ENCODE measurements at places on chromosomes 1 and 21. TPM values are rescaled to one million over a fixed set of nuclear protein-coding genes. Genes with fewer than 3 reads are reported as not detected.

Gene PGBD5
- 8.7 TPM for total RNA-seq

Gene KIAA1614
- 0.31 TPM for total RNA-seq

Gene FCGR3A
- total RNA-seq, result not detected

Gene GNG12
- total RNA-seq, result 17.9 TPM

Gene UBXN11
- 50.5 TPM for total RNA-seq

Gene ANXA9
- total RNA-seq, result 9.5 TPM

Gene GSTM1
- 6.6 TPM for total RNA-seq

Gene DDR2
- total RNA-seq, result 54.4 TPM

Gene RNF186
- 1.9 TPM for total RNA-seq

Gene CHI3L1
- total RNA-seq, result 0.21 TPM

Gene BSND
- total RNA-seq, result not detected

Gene NPHS2
- total RNA-seq, result 0.31 TPM

Gene PRAMEF10
- total RNA-seq, result not detected

Gene ALX3
- total RNA-seq, result 1.4 TPM

Gene RAP1GAP
- 20.3 TPM for total RNA-seq

Gene FCRLB
- total RNA-seq, result 0.82 TPM

Gene DENND2C
- 8.8 TPM for total RNA-seq

Gene LRRC47
- total RNA-seq, result 53.5 TPM

Gene TNFRSF18
- 0.38 TPM for total RNA-seq

Gene DLGAP3
- total RNA-seq, result 1.0 TPM

Gene EEIG2
- total RNA-seq, result 8.9 TPM

Gene GBP7
- not detected for total RNA-seq

Gene OR10R2
- not detected for total RNA-seq

Gene KCNH1
- total RNA-seq, result 0.33 TPM

Gene GPR157
- total RNA-seq, result 26.6 TPM

Gene FCN3
- total RNA-seq, result not detected

Gene AZIN2
- 5.1 TPM for total RNA-seq

Gene MMEL1
- 1.1 TPM for total RNA-seq

Gene ACTN2
- total RNA-seq, result 0.21 TPM

Gene WNT4
- 26.4 TPM for total RNA-seq

Gene PADI1
- total RNA-seq, result 35.5 TPM

Gene DNTTIP2
- total RNA-seq, result 47.1 TPM

Gene ZNF683
- total RNA-seq, result not detected

Gene FOXE3
- 0.14 TPM for total RNA-seq

Gene RGSL1
- total RNA-seq, result not detected

Gene THEM5
- total RNA-seq, result not detected

Gene CFAP107
- total RNA-seq, result 2.7 TPM

Gene ZSWIM5
- 2.7 TPM for total RNA-seq

Gene SLFNL1
- 0.14 TPM for total RNA-seq

Gene PGLYRP4
- 5.9 TPM for total RNA-seq

Gene HES3
- not detected for total RNA-seq

Gene CLDN14
- not detected for total RNA-seq

Gene LRRIQ3
- total RNA-seq, result 1.4 TPM

Gene CYP4A22
- not detected for total RNA-seq

Gene BLACAT1
- total RNA-seq, result 6.8 TPM

Gene NCF2
- 0.68 TPM for total RNA-seq

Gene SMCP
- not detected for total RNA-seq

Gene SYT11
- total RNA-seq, result 2.3 TPM

Gene PLPPR5
- total RNA-seq, result 7.1 TPM

Gene RPE65
- total RNA-seq, result 0.14 TPM

Gene TAF5L
- 17.4 TPM for total RNA-seq

Gene FCRL1
- not detected for total RNA-seq

Gene CCDC27
- total RNA-seq, result not detected

Data from type B pancreatic cell (in vitro differentiated cells).